Activated T-helper 17 cell treated with anti-CD3 and anti-CD28 coated beads, Interleukin-2, amount 50 U/mL, for 72 hours (primary cell): ENCODE measurements at places on chromosomes 13 and 19.
A peak's percentile ranks its signal among the peaks of the same experiment; 100 is the strongest.

- H3K36me3 ChIP-seq: no peaks in the 10 kb centered on the region
- H3K27ac ChIP-seq: no peak overlapping the region
- ATAC-seq: no peak
- no peaks in the 10 kb centered on the region for H3K27me3 ChIP-seq
Measured at GRCh38 chr19:3345850-3346460, 20.4 kb upstream of the NFIC start.

GRCh38 chr19:55333870-55334269 lies 5.8 kb upstream of the KMT5C start:
- H3K4me3 ChIP-seq: no peak overlapping the region
- H3K27me3 ChIP-seq: peaks cover 11% of the 10 kb centered on the region
- no peak for ATAC-seq
- H3K36me3 ChIP-seq: peaks cover 5% of the 10 kb centered on the region
- H3K27ac ChIP-seq: no peak overlapping the region

- H3K36me3 ChIP-seq: no peaks in the 10 kb centered on the region
- no peak overlapping the region for H3K27ac ChIP-seq
- ATAC-seq: no peak
- H3K27me3 ChIP-seq: peaks cover 17% of the 10 kb centered on the region
- no peaks in the 10 kb centered on the region for H3K4me1 ChIP-seq
Measured at GRCh38 chr13:44219577-44220548, 153.8 kb upstream of the SERP2 start.

DNA sequence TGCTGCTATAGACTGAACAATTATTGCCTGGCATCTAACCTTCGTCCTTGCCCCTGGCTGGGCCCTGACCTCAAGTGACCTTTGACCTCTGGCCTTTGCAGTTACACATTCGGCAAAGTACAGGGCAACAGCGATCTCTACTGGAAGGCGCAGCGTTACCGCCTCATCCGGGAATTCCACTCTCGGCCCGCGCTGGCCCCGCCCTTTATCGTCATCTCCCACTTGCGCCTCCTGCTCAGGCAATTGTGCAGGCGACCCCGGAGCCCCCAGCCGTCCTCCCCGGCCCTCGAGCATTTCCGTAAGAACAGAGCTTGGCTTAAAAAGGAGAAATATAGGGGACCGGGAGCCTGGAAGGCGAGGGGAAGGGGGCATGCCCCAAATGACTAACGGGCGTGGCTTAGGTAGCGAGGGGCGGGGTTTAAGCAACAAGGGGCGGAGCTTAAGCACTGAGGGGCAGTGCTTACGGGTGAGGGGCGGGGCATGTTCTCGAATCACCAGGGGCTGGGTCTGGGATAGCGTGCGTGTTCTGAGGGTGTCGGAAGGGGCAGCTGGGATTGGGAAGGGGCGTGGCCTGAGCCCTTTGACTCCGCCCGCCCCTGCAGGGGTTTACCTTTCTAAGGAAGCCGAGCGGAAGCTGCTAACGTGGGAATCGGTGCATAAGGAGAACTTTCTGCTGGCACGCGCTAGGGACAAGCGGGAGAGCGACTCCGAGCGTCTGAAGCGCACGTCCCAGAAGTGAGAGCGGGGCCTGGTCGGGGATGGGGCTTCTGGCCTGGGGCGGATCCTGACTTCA lies 52.7 kb downstream of the TRPM4 start:
- H3K4me1 ChIP-seq: no peaks in the 10 kb centered on the region
- no peak overlapping the region for H3K27ac ChIP-seq
- ATAC-seq: peak; percentile 66
- no peaks in the 10 kb centered on the region for H3K27me3 ChIP-seq
